Stimulated activated naive CD4-positive, alpha-beta T cell (primary cell): ENCODE measurements at places on chromosomes 7 and 10.

- no peak for DNase-seq
These were observed 116.6 kb upstream of the ADCY1 start for GRCh38 chr7:45457591-45457990.

DNA sequence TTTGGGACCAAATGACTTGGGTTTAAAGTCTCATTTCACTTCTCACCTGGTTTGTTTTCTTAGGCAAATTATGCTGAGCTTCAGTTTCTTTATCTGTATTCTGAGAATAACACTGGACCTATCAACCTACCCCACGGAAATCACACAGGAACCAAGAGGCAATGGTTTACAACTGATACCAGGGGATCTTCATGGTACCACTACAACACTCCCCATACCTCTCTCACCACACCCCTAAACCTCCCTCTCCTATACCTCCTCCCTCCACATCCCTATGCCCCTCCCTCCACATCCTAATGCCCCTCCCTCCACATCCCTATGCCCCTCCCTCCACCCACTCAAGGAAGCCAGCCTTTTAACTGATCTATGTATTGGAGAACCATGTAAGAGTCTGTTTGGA is 9.9 kb downstream of the FAM204A start:
- no peak for DNase-seq

DNA sequence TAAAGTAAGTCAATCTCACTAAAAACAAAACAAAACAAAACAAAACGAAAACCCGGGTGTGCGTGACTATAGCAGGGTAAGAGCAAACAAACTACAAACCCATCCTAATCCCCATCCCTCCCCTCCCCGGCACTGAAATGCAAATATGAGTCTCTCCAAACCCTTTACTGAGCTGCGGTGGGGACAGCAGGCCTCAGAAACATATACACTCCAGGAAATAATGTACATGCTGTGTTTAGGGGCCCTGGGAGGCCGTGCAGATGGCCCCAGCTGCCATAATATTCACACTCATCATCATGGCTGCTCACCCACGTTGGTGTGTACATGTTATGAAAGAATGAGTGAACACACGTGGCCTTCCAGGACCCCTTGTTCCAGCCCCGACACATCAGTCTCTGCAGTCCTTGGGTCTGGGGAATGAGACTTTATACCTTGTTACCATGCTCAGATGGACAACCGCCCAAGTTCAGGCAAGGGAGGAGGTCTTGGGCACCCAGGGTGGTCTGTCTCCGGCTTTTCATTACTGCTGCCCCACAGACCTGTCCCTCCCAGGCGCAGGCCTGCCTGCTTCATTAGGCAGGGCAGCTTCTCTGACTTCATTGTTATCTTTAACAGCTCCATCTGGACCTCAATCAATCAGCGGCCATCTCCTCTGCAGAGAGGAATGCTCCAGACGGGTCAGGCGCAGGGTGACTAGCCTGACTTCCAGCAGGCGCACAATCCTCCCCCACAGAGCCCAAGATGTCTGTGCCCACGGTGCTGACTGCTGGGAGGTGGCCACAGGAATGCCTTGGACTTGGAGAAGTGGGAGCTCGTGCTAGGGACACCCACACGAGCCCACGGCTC is 20.6 kb downstream of the HSPA12A start:
- DNase-seq, result no peak

- no peak for DNase-seq
These were observed 32.4 kb downstream of the CTNNA3 start for GRCh38 chr10:67663449-67664087.

DNA sequence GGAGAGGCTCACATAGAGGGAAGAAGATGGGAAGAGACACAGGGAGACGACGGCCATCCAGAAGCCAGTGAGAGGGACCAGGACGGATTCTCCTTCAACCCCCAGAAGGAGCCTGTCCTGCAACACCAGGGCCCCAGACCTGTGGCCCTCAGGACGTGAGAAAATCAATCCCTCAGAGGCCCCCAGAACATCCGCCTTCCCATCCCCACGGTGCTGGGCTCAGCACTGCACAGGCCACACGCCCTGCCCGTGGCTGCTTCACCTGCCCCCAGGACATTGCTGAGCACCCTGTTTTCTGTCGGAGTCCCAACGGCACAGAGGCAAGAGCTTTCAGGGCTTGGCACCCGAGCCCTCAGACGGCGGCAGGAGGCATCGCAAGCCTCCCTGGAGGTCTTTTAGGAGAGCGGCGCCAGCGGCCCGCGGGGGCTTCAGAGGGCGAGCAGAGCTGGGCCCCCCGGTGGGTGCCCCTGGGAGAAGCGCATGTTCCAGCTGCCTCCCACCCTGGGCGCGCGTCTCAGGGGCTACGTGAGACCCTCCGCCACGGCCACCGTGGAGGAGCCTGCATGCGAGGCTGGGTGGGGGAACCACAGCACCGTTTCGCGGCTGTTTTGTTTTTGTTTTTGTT is 42.8 kb downstream of the PDGFA start:
- no peak for DNase-seq

DNA sequence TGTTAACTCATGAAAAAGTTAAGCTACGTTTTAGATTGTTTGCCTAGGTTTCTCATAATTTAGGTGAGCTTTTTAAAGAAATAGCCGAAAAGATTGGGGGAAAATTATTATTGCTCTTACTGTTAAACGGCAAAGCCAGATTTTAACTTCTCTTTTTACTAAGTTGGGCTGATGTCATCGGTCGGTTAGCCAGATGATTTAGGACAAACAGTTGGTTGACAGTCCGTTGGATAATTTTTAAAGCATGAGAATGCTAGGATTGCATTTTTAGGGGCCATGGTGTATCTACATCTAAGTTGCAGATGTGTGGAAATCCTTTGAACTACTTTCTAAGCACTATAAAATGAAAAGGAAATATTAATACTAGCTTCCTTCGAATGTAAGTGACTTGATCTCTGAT is 280.9 kb upstream of the AKR1E2 start:
- DNase-seq, result no peak

DNA sequence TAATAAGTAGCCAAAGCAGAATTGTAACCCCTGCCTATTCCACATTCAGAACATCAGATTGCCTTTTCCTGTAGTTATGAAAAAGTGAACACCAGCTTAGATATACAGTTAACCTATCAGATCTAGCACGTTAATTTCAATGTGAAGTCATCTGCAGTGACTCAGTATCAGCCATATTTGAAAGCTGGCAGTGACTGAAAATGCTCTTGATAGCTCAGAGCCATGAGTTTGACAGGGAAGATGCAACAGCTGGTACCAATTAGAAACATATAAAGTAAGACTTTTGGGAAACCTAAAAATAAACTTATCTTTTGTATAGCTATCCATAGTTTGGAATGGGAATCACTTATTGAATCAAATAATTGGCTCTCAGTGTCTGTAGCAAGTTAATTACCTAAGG is 284.1 kb upstream of the NPSR1 start:
- DNase-seq, result no peak

DNA sequence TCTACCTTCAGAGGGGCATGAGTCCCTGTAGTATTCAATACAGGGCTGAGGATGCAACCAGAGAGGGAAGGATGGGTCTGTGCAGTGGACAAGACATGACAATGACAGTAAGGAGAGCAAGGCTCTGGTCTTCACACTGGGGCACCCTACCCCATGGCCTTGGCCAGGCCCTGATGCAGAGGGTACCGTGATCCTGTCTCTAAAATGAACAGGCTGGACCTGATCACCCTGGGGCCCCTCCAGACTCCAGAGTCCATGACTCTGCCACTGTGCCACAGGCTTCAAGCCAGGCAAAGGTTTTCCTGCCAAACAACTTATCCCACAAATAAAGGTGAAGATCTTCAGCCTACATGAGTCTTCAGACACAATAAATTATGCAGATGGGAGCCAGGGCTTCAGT is 4.9 kb downstream of the MAT1A start:
- no peak for DNase-seq
